ENCODE measurements at places on chromosomes 1 and 21.

DNA sequence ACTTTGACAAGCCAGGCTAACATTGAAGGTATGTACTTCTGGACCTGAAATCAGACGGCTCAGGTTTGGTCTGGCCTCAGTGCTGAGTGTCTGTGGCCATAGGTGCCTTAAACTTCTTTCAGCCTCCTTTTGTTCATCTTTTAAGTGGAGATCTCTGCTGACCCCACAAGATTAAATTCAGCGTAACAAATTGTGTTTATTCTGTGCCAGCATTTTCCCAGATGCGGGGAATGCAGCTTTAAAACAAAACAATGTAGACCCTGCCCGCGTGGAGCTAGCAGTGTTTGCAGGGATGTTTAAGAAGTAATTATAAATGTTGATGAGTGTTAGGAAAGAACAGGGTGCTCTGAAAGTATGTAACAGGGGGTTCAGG is 923 bp downstream of the CAP1 start:
- no peak for DNase-seq

- no peak for DNase-seq
Measured at GRCh38 chr1:228226141-228226874, 18.5 kb downstream of the OBSCN start.

DNA sequence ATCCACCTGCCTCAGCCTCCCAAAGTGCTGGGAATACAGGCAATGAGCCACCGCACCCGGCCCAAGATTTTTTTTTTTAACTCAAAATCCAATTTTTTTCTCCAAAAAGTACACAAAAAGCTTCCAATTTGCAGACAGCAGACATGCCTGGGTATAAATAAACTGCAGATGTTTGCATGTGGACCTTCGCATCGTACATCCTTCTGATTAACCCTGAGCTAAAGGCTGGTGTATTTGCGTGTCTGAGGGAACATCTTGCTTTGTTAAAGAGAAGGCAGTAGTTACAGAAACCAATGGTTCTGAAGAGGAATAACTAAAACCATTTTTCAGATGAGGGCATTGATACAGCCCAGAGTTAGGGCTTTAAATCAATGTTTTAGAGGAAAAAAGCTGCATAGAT is 12.7 kb downstream of the BCAR3 start:
- no peak for DNase-seq

GRCh38 chr21:35681946-35682345 is 378.4 kb downstream of the SETD4 start:
- no peak for DNase-seq

DNA sequence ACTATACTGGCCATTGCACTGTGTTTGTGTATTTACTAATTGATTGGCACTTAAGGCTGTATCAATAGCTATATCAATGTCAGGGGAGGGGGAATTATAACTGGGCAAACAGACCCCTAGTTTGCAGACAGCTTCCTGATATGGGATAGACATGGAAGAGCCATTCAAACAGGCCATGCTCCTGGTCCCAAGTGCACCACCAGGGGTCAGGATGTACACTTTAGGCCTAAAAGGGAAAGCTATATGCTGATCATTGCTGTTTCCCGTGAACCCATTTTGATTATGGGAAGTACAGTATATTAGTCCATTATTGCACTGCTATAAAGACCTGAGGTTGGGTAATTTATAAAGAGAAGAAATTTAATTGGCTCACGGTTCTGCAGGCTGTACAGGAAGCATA is 124.9 kb upstream of the BACE2 start:
- no peak for DNase-seq

GRCh38 chr1:184593597-184593996 is 161.1 kb downstream of the EDEM3 start:
- no peak for DNase-seq

DNA sequence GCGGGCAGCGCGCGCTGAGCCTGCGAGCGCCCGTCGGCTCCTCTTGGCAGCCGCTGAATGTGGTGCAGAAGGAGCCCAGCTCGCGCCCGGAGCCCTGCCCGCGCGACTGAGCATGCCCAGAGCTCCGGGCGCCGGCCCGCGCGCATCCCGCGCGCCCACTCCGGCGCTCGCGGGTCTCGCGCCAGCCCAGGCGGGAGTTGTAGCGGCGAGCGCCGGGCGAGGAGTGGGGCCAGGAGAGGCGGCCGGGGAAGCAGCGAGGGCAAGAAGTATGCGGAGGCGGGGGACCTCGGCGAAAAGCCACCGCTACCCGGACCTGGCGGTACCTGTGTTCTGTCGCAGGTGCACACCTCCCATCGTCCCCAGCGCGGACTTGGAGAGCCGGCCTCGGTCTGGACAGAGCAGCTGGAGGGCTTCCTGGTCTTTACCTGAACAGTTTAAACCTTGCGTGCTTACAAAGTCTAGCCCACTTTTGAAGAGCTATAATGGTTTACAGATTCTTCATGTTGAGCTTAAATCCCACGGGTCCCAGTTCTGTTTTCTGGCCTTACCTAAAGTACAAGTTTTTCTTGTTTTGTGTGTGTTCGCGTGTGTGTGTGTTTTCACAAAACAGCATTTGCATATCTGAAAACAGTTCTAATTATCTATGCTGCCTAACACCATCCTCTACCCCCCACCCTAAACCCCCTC is at the start of gene DDAH1:
Gene DDAH1 (minus strand): TSS at position 61 of the 687 bp plus-strand sequence. CDS start 114 bp downstream, outside the sequence.
- peak; percentile 27 for DNase-seq
